ENCODE measurements at places on chromosomes 12 and 14.

GRCh38 chr12:57012600-57013465 is 3.5 kb downstream of the TAC3 start:
- no peak for DNase-seq

GRCh38 chr14:106844608-106845285 is 1318.4 kb downstream of the TMEM121 start:
- peak; percentile 65 for DNase-seq

DNA sequence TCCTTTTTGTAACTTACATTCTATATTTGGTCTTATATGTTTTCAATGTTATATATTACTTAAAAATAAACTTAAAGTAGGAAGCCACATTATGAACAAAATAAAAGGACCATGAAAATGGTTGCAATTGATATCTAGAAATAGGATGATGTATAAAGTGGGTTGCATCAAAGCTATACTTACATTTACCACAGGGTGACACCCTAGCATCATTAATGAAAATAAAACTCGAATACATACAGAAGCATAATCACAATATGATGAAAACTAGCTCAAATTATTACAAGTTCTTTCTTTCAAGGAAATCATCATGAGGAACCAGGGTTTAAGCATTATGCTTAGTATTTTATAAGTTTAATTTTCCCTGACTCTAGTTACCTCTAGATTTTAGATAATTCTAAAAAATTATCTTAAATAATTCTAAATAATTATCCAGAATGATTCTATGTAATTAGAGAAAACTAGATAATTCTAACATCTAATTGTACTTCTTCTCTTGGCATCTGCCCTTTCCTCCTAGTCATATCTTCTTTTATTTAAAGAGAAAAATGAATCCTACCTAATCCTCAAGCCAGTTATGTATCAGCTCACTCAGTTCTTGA is 31.2 kb downstream of the TAS2R7 start:
- DNase-seq, result peak; percentile 62

GRCh38 chr12:59119676-59120075 is 199.4 kb upstream of the LRIG3 start:
- no peak for DNase-seq

GRCh38 chr14:78414172-78414571 is 244.0 kb downstream of the NRXN3 start:
- DNase-seq, result no peak

GRCh38 chr12:40313928-40314327 is 89.1 kb downstream of the LRRK2 start:
- DNase-seq, result no peak

GRCh38 chr12:9329019-9329418 is 120.8 kb upstream of the PZP start:
- no peak for DNase-seq

DNA sequence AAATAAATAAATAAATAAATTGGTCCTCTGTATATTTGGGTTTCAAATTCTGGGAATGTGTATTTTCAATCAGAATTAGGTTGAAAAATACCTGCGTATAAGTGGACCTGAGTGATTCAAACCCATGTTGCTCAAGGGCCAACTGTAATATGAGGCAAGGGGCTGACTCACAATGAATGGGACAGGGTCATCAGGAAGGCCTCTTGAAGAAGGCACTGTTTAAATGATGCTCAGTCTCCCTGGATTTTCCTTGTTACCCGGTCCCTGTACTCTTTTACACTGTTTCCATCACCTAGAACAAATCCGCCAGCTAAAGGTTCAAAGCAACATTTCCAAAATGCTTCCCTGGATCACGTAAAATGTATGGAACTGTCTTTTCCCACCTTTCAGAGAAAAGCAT is 3.8 kb downstream of the PSMB5 start:
- DNase-seq, result no peak

- no peak for DNase-seq
Observed at GRCh38 chr12:52390739-52391617, 5.5 kb upstream of the KRT84 start.

DNA sequence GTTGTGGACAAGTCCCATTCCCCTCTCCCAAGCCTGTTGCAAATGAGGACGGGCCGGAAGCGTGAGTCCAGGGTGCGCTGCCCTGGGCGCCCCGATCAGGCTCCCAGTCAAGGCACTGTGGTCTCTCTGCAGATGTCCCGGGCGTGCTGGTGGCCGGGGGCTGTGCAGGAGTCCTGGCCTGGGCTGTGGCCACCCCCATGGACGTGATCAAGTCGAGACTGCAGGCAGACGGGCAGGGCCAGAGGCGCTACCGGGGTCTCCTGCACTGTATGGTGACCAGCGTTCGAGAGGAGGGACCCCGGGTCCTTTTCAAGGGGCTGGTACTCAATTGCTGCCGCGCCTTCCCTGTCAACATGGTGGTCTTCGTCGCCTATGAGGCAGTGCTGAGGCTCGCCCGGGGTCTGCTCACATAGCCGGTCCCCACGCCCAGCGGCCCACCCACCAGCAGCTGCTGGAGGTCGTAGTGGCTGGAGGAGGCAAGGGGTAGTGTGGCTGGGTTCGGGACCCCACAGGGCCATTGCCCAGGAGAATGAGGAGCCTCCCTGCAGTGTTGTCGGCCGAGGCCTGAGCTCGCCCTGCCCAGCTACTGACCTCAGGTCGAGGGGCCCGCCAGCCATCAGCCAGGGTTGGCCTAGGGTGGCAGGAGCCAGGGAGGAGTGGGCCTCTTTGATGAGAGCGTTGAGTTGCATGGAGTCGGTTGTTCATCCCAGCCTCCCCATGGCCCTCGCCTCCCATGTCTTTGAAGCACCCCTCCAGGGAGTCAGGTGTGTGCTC is 6.3 kb downstream of the SLC25A47 start:
- no peak for DNase-seq

- DNase-seq, result peak; percentile 72
Observed at GRCh38 chr14:75577729-75578101, 705 bp upstream of the FLVCR2 start.

DNA sequence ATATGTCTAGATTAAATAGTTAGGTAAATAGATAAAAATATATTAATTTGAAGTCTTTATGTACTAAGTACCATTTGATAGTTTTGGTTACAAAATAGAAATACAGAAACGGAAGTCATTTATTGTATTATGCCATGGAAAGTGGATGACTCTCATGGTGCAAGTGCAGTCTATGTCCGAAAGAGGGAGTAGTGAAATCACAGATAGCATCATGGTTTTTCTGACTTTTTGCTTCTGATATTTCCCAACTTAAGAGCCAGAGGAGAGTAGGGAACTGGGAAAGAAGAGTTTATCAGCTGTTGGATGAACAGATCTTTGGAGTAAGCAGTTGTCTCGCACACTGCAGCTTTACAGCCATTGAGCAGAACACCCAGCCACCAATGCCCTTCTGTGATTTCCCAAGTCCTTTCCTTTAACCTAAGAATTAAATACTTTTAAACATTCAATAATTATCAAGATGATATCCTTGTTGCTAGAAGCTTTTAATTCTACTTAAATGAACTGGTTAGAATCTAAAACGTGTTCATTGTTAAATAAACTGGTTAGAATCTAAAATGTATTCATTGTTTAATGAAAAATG is 18.4 kb upstream of the SRGAP1 start:
- DNase-seq, result peak; percentile 22

DNA sequence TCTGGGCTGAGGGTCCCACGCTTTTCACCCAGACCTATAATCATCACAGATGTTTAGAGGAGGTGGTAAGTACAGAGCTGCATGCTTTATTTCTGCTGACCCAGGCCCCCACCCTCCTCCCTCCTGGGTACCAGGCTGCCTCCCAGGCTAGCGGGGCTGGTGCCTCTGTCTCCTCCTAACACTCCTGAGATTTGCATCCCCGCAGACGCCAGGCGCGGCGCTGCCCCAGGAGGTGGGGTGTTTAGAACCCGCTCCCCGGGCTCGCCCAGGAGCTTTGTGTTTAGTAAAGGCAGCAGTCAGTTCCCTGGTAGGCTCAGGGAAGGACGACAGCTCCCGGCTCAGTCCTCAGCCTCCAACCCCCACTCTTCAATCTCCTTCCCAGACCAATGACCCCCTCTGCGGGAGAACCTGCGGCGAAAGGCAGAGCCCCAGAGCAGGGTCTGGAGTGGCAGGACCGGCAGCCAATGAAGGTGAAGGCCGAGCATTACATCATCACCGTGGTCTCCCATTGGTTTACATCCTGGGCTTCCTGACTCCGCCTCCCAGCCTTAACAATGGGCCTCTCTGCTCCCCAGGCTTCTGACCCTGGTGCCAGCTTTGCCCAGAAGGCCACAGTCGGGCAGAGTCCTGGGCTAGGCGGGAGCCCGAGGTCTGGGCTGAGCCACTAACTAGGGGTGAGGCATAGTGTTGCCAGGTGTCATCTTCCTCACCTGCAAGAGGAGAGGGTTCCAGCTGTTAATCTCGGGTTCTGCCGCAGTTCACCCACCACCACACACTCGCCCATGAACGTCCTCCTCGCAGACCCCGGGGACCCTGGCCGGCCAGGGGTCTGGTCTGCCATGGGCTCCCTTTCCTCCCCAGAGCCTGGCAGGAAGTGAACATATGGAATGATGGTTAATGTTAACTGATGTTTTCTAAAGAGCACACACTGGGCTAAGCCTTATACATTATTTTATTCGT is 57.5 kb downstream of the CALM1 start:
- no peak for DNase-seq

- no peak for DNase-seq
Observed at GRCh38 chr12:87529413-87529812, 499.8 kb downstream of the C12orf50 start.

GRCh38 chr14:102590667-102591099 is 1.8 kb upstream of the RCOR1 start:
- peak; percentile 22 for DNase-seq

DNA sequence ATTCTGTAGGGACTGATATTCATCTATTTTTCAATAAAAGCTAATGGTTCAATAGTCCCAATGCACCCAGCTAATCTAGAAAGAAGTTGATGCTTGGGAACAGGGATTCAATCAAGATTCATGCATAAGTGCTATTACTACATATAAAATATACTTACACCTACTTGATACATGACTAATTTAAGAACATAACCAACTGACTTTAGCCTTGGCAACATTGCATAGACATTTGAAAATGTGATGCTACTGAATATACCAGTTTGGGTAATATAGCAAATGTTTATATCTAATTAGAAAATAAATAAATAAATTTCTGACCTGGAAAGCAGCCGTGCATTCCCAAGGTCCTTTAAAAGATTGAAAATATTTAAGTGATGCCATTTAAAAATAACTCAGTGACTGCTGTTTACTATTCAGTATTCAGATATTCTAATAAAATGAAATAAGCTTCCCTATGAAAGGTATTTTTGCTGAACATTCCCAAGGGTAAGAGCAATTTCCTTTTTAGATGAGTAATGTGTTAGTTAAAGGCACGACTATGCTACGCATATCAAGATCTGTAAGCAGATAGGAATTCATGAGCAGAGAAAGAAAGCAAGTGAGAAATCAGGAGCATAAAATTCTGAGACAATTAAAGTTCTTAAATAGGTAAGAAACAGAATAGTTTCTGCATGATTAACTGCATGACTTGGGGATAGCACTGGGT is 160.6 kb upstream of the SYT1 start:
- DNase-seq, result no peak

- peak; percentile 43 for DNase-seq
Observed at GRCh38 chr12:66776974-66777373, 98.1 kb upstream of the GRIP1 start.

DNA sequence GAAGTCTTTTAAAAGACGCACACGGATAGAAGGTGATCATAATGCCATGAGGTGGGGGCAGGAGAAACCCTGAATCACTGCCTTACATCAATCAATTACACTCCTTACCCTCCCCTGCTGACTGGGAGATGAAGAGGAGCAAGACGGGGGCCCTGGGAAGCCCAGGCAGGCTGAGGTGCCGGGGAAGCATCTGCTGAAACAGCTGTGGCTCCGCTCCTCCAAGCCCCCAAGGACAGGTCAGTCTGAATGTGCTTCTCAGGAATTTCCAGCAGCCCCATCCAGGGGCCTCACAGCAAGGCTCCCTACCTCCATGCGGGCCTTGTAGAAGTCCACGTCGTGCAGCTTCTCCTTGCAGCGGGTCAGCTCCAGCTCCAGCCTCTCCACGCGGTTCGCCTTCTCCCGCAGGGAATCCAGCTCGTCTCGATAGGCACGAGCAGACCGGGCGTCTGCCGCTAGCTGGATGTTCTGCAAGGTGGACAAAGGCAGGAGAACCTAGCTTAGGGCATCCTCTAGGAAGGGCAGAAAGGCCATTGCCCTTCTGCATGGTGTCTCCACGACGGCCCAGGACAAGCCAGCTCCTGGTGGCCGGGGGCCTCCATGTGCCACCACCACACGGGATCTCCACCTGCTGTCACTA is 79.8 kb downstream of the CCDC88C start:
- no peak for DNase-seq
